ENCODE measurements at places on chromosomes 5 and 9. TPM values are rescaled to one million over a fixed set of nuclear protein-coding genes. Genes with fewer than 3 reads are reported as not detected.

The ST6GALNAC4 gene
- 98.0 TPM for total RNA-seq

The NEURL1B gene
- total RNA-seq, result 26.0 TPM

The GRAMD2B gene
- 7.3 TPM for total RNA-seq

The BTNL3 gene
- total RNA-seq, result not detected

The BNC2 gene
- total RNA-seq, result 8.6 TPM

The ECM2 gene
- total RNA-seq, result not detected

The ELOVL7 gene
- 0.09 TPM for total RNA-seq

The TXNDC8 gene
- not detected for total RNA-seq

The UNC13B gene
- total RNA-seq, result 48.1 TPM
